ENCODE measurements at places on chromosomes 6 and 20.

- no peak for DNase-seq
Measured at GRCh38 chr20:41392871-41393704, 26.5 kb upstream of the EMILIN3 start.

DNA sequence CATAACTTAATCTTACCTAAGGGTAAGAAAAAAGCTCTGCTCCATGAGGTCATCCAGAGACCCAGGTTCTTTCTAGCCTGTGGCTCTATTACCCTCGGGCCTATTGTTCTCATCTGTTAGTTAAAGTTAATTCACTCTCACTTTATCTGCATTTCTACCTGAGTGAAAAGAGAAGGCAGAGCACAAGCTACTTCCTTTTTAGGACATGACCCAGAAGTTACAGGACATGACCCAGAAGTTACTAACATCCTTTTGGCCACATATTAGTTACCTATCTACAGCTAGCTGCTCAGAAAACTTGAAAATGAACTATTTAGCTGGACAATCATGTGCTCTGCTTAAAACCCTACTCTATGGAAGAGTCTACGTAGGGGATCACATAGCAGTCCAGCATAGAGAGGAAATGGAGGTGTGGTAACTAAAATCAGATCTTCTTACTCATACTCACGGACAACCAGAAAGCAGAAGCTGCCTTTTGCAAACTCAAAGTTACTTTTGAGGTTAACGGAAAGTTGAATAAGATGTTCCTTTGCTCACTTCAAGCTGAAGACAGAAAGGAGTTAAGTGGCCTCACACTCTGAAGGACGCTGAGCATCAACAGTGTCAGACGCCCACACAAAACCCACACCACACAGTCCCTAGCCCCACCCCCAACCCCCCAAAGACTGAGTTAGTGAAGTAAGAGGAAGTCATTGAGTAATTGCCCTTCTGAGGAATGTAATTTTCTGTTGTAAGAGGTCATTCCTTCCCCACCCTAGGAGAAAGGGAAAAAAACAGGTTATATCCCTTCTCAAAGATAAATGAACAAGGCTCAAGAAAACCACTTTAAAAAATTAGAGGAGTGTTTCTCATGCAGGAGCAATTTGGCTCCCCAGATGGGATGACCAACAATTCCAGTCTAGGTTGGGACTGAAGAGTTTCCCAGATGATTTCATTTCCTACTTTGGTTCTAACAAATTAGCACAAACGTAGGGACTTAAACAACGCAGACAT lies 45.9 kb upstream of the TAB2 start:
- DNase-seq, result peak; percentile 89

GRCh38 chr6:17393892-17394631 lies 667 bp downstream of the CAP2 start:
- no peak for DNase-seq

GRCh38 chr6:37399795-37400490 lies 33.1 kb upstream of the CMTR1 start:
- DNase-seq, result no peak

- DNase-seq, result peak; percentile 78
Measured at GRCh38 chr6:10510592-10511367, 10.4 kb upstream of the GCNT2 start.

GRCh38 chr20:2261046-2261485 lies 34.7 kb upstream of the TGM3 start:
- no peak for DNase-seq

DNA sequence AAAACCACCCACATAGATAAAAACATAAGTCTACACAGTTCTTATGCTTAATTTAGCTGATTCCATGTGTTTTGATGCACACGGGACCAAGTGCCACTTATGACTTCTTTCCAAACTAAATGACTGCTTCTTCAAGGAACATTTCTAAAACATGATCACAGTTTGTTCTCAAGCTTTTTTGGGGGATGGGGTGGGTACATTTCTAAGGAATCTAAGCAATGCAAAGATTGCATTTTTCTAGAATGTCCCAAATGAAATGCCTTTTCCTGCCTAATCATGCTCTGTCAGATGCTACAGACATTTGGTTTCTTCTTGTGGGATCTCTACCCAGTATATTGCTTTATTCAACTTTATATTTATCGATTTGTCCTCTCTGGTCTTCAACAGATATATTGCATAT lies 496.8 kb upstream of the JAG1 start:
- no peak for DNase-seq

- DNase-seq, result no peak
Measured at GRCh38 chr6:75609639-75610590, 8.2 kb downstream of the SENP6 start.

GRCh38 chr20:50898475-50898874 lies 32.8 kb downstream of the ADNP start:
- DNase-seq, result no peak

DNA sequence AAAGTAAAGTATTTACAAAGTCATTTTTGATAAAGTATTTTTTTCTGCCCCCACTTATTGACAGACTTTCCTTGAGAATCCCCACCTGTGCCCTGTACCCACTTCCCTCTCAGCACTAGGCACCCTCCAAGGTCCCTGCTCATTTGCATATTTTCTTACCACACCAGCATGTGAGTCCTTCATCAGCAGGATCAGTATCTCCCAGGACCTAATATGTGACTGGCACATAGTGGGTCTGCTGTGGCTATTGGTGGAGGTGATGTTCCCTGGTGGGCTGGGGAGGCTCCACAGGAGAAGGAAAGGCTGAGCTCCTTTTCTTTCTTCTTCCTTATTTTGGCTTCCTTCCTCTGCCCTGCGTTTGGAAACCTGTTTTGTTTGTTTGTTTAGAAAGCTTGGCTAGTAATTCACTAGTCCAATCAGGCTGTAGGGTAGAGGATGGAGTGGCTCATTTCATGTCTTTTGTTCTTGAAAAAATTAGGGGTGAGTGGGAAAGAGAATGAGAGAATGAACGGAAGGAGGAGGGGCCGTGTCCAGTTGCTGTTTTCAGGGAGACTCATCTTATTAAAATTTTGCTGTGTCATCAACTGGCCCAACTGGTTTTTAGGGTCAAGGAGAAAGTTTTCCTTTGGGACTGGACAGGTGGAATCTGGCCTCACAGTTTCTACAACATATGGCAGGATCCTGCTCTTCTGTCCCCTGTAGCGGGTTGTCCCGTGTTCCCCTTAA lies 2.8 kb upstream of the RNF24 start:
- DNase-seq, result no peak

- no peak for DNase-seq
Measured at GRCh38 chr6:138104618-138105213, 2.5 kb downstream of the PERP start.

- no peak for DNase-seq
Measured at GRCh38 chr20:7503501-7503900, 436.8 kb downstream of the HAO1 start.

GRCh38 chr6:79646006-79646405 lies 14.9 kb downstream of the SH3BGRL2 start:
- no peak for DNase-seq

DNA sequence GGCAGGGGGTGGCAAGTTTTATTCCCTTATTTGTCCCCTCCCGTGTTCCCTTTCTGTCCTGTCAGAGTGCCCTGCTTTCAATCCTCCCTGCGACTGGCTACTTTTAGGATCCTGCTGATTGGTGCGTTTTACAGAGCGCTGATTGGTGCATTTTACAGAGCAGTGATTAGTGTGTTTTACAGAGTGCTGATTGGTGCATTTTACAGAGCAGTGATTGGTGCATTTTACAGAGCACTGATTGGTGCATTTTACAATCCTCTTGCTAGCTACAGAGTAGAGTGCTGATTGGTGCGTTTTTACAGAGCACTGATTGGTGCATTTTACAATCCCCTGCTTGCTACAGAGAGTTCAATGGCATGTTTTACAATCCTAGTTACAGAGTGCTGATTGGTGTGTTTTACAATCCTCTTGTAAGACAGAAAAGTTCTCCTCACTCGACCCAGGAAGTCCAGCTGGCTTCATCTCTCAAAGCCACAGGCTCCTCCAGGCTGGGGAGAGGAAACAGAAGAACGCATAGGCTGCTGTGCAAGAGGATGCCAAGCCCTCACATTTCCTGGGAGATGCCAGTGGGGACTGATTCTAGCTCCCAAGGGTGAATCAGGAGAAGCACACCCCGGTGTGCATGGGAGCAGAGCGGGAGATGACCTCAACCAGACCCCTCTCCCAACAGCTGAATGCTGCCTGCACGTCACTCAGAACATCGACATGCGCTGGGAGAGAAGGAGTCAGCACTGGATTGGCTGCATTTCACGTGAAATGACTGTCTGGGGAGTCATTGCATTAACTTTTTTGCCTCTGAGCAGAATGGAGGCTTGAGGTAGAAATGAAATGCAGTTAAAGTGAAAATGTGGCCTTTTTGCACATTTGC lies 48.3 kb upstream of the SLC22A23 start:
- DNase-seq, result no peak

GRCh38 chr20:36234771-36235320 lies 1.4 kb upstream of the AAR2 start:
- no peak for DNase-seq

DNA sequence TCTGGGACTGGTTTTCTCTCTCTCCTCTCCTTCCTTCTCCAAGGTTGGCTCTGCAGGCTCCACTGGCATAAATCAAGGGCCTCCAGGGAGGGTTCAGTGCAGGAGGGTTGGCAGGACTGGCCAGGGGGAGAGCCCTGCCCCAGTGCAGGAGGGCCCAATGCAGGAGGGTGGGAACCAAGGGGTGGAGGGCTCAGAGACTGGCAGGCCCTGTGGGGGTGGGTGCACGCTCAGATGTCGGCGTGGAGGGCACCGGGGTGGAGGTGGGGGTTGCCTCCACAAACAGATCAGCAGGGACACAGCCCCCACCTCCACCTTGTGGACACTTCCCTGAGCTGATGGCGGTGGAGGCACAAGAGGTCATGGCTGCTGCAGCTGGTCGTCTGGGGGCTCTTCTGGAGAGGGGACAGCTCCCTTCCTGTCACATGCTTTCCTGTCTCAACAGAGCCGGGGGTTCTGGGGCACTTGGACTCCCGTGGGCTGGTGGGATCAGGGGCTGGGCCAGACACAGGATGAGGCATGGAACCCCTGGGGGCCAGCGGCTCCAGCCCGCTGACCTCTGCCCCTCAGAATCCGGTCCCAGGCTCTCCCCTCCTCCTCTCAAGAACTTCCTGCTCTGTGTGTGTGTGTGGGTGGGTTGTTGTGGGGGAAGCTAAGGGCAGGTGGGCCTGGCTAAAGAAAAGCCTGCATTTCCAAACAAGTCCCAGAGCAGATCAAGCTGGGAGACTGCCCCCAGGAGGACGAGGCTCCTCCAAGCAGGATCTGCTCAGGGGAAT lies 2.7 kb upstream of the ABHD16B start:
- peak; percentile 67 for DNase-seq

DNA sequence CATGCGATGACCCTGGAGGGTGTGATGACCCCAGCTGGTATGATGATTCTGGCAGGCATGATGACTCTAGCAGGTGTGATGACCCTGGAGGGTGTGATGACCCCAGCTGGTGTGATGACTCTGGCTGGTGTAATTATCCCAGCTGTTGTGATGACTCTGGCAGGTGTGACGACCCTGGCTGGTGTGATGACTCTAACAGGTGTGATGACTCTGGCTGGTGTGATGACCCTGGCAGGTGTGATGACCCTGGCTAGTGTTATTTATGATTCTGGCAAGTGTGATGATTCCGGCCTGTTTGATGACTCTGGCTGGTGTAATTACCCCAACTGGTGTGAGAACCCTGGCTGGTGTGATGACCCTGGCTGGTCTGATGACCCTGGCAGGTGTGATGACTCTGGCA lies 427.2 kb downstream of the QKI start:
- no peak for DNase-seq

- DNase-seq, result peak; percentile 69
Measured at GRCh38 chr6:162109480-162110050, 618.0 kb downstream of the PRKN start.

- DNase-seq, result no peak
Measured at GRCh38 chr6:88482465-88482864, 316.3 kb upstream of the CNR1 start.

DNA sequence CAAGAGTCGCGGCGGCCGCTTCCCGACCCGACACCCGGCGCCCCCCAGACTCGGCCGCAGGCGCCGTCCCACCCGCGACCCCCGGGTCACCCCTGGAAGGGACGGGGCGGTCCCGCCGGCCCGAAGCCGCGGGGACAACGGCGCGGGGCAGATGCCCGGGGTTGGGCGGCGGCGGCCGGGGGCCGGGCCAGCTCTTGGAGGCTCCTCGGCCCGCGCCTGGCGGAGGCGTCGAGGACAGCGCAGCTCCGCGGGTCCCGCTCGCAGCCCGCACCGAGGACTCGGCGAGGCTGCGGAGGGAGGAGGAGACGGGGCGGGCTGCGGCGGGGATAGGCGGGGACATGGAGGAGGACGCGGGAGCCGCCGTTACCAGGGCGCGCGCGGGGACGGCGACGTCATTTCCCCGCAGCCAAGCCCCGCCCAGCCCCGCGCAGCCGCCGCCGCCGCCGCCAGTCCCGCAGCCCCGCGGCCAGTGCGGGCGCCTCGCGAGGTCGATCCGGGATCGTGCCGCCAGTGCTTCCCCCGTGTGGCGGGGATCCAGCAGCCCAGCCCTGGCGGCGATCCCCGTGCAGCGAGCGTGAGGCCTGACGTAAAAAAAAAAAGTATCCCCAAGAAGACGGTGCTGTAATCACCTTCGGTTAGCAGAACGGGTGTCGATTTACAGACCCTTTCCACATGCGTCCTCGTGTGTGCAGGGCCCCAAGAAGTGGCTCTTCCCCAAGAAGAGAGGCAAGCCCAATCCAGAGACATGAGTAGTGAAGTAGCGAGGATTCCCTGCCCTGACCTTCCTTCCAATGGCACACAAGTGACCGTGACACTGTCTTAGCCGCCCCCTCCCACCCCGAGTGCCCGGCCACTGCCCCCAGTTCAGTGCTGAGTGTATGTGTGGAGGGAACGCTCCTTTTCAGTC lies at the start of gene FAM184A:
FAM184A (minus strand) TSS at position 289 of the 907 bp plus-strand sequence. CDS start 365 bp downstream, outside the sequence.
- DNase-seq, result peak; percentile 65

DNA sequence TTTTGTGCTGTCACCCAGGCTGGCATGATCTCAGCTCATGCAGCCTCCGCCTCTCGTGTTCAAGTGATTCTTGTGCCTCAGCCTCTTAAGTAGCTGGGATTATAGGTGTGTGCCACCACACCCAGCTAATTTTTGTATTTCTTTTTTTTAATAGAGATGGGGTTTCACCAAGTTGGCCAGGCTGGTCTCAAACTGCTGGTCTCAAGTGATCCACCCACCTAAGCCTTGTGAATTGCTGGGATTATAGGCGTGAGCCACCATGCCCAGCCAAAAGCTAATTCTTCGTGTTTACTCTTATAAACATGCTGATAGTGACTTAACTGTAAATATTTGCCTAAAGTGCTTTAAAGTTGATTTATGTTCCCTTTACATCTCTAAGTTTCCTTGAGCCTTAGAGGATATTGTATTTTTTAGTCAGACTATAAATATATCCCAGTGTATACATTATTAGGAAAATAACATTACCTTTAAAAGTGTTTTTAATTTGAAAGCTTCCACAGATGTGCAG lies 91.7 kb downstream of the COL21A1 start:
- DNase-seq, result no peak

- no peak for DNase-seq
Measured at GRCh38 chr6:91497770-91498169, 910.9 kb upstream of the MAP3K7 start.

- no peak for DNase-seq
Measured at GRCh38 chr6:145964948-145965366, 799 bp upstream of the SHPRH start.

GRCh38 chr20:23234311-23235078 lies 116.1 kb upstream of the NXT1 start:
- DNase-seq, result peak; percentile 52

- DNase-seq, result no peak
Measured at GRCh38 chr20:13259921-13260320, 38.8 kb downstream of the ISM1 start.
